ENCODE measurements at places on chromosomes 7 and 10.

- DNase-seq = no peak
Measured at GRCh38 chr7:50496569-50496968, 46.4 kb upstream of the FIGNL1 start.

DNA sequence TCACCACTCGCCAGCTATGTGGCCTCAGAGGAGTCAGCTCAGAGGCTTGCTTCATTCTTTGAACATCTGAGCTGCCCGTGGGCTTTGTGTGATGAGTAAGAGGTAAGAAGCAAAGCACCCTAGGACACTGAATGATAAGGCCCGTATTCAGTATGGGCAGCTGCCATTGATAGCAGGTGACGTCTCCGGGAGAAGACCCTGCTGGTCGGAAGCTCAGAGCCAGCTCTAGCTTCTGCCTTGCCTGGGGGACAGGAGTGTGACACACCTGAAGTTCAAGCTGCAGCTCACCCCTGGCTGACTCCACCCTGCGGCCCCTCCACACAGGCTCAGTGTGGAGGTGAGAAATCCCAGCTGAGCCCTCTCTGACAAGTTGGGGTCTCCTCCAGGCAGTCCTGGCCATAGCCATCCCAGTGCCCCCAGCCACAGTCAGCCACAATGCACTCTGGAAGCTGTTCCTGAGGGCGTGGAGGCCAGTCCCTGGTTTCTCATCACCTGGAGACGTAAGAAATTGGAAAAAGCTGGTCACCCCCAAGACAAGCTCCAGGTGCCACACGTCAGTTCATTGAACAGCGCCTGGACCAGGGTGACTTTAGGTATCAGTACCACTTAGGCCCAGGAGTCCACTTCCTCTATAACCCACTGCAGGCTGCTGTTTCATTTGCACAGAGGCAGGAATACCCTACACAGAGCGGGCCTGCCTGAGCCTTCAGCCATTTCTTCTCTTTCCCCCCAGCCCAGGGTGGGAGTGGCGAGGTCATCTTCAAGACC, 164.9 kb upstream of the RHEB start:
- no peak for DNase-seq

DNA sequence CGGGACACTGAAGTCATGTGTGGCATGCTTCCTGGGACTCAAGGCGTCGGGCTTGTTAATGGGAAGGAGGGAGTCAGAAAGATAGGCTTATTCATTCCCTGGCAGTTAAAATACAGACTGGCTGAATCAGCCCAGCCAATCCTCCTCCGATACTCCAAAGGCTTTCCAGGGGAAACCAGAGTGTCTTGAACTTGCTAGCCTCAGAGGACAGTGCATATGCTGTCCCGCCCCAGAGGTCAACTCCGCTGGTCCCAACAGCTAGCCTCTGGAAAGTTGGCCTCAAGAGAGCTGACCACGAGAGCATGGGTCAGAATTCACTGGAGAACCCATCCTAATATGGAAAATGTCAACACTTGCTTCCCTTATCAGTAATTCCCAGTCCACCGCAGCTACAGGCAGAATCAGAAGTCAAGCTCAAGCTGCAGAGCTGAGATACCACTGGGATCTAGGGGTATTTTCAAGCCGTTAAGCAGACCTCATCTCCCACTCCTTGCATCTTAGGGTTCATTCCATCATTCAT, 43.0 kb downstream of the ELMO1 start:
- DNase-seq = no peak

DNA sequence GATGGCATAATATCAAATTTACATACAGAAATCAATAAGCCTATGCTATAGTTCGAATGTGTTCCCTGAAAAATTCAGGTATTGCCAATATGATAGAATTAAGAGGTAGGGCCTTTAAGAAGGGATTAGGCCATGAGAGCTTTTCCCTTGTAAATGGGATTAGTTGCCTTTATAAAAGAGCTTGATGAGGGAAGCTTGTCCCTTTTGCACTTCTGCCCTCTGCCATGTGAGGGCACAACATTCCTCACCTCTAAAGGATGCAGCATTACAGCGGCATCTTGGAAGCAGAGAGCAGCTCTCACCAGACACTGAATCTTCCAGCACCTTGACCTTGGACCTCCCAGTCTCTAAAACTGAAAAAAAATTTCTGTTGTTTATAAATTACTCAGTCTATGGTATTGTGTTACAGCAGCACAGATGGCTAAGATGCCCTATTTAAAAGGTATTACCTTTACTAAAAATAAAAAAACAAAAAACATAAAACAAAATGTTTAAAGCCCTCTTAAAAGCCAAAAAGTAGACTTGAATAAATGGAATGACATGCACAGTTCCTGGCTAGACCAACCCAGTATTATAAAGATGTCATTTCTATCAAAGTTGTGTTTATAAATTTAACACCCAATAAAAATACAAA, 909.6 kb downstream of the REEP3 start:
- DNase-seq = no peak

DNA sequence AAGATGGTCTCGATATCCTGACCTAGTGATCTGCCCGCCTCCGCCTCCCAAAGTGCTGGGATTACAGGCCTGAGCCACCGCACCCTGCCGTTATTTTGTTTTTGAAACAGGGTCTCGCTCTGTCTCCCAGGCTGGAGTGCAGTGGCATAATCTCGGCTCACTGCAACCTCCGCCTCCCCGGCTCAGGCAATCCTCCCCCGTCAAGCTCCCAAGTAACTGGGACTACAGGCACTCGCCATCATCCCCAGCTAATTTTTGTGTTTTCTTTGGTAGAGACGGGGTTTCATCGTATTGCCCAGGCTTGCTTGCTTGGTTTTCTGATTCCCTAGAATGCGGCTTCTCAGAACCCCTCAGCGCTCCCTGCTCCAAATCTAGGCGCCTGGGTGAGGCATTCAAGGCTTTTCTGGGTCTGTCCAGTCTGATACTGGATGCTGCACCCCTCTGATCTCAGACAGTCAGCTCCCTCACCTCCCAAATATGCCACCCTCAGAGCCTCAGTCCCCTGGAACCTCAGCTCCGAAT, 1.3 kb downstream of the TFR2 start:
- DNase-seq = peak; percentile 64

- no peak for DNase-seq
Measured at GRCh38 chr7:16028636-16029035, 342.2 kb upstream of the MEOX2 start.

- DNase-seq = no peak
Measured at GRCh38 chr7:104530251-104530650, 201.8 kb downstream of the LHFPL3 start.

DNA sequence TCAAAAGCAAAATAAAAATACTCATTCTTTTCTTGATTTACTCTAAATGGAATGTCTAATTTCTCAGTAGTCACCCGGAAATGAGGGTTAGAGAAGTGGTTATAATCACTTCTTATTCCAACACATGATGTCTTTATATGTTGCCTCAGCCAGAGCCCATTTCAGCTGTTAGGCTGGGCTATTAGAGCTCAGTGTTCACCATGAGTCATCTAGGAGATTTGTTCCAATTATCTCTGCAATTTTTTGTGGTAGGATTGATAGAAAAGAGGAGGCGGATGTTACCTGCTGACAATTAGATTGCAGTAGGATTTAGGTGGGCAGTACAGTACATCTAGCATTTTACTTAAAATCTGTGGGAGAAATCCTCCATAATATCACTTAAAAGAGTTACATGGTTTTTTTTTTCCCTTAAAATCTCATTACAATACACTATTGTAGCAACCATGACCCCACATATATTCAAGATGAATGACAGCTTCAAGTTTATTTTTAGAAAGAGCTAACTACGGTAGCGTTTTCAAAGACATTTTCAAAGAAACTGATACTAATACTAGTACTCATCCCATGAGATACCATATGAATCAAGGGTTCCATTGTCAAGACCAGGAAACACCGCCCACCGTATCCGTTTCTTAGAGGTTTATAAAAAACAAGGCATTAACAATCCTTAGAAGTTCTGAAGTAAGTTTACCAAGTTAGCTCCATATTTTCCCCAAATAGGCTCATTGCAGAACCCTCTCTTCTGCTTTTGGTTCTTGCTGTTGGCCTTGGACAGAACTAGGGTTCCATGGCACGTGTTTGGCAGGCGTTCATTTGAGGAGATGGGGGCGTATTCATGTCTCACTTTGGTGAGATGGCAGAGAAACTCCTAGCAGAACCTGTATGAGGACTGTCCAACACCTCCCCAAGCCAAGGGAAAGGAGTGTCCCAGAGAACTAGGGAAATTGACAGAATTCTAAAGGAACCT, 10.4 kb downstream of the CPA2 start:
- DNase-seq = no peak

GRCh38 chr10:7786430-7786829, 1.4 kb downstream of the KIN start:
- no peak for DNase-seq

DNA sequence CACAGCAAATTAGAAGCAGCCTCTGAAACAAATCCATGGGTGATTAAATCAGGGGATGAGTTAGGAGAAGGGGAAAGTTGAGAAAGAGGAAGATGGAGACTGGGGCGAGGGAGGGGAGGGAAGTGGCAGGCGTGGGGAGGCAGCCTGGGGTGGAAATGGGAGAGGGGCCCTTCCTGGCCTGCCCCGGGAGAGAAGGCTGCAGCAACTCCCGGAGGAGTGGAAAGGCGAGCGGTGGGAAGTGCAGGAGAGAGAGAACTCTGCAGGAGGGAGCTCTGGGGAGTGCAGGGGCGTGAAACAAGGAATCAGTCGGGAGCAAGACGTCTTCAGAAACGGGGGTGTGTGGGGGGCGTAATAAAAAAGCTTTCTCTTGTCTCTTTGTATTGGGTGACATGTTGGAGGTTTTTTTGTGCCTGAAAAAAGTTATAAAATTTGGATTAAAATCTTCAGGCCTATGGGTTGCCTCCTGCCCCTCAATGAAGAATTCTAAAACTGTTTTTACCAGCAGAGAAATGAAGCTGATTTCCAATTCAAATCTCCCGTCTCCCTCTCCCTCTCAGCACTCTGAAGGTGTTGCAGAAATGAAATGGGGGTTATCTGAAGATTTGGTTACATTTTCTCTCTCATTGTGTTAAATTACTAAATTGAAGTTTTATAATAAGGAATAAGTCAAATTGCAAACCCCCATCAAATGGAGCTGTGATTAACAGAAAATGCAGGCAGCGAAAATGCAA, 4.7 kb upstream of the UNCX start:
- DNase-seq = no peak

DNA sequence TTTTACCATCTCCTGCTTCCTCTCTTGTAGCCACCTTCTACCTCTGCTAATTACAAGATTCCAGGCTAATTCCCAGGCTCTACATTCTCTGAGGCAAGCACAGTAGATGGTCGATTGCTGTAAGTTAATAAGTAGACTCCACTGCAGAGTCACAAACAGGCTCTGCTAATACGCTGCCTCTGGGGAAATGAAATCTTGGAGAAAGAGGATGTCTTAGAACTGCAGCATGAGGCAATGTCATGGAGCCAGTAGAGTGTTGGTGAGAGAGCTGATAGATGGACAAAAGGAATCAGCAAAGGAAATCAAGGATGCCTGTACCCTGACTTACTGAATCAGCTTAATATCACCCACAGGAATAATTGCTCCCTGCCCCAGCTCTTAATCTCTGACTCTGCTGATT, 1260.3 kb downstream of the XPNPEP1 start:
- no peak for DNase-seq

DNA sequence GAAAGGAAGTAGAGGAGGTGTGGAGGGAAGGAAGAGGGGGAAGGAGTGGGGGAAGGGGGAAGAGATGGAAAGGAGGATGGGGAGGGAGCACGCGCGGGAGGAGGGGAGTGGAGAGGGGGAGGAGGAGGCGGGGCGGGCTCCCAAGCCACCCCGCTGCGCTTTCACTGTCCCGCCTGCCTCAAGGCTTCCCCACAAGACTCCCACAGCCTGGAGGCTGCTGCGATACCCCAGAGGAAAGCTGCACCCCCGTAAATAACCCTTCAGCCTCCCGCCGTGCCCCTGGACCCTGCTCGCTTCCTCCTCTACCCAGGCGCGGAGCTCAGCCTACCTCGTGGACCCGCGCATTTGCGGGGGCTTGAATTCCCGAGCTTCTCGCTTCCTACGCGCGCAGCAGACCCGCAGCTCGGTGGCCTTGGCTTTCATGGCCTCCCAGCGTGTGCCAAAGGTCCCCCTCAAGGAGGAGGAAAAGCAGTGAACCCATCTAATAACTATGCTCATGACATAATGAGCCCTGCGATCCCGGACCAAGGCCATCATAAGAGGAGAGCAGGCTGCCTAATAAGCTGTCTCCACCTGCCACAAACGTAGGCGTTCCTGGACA, at the start of gene C10orf67:
Gene C10orf67, minus strand, starts transcription at position 557 of the 601 bp plus-strand sequence. Its CDS starts 23 bp downstream, at position 534.
- no peak for DNase-seq

- peak; percentile 19 for DNase-seq
Measured at GRCh38 chr10:128078136-128078969, 47.9 kb downstream of the MKI67 start.

DNA sequence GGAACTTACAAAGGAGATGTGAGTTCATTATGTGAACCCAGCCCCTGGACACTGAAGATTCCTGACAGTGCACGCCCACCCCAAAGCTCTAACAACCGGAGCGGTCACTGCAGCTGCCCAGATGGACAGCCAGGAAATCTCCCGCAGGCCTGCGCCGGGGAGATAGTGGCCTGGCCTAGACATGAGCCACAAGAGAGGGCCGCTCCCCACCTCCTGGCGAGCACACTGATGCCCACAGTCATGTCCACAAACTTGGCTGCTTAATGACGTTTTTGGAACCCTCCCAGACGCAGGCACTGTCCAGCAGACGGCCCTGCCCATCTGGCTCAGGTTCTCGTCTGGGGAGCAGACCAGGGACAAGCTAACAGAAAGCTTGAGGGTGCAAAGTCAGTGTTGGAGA, 34.2 kb downstream of the TCERG1L start:
- no peak for DNase-seq

DNA sequence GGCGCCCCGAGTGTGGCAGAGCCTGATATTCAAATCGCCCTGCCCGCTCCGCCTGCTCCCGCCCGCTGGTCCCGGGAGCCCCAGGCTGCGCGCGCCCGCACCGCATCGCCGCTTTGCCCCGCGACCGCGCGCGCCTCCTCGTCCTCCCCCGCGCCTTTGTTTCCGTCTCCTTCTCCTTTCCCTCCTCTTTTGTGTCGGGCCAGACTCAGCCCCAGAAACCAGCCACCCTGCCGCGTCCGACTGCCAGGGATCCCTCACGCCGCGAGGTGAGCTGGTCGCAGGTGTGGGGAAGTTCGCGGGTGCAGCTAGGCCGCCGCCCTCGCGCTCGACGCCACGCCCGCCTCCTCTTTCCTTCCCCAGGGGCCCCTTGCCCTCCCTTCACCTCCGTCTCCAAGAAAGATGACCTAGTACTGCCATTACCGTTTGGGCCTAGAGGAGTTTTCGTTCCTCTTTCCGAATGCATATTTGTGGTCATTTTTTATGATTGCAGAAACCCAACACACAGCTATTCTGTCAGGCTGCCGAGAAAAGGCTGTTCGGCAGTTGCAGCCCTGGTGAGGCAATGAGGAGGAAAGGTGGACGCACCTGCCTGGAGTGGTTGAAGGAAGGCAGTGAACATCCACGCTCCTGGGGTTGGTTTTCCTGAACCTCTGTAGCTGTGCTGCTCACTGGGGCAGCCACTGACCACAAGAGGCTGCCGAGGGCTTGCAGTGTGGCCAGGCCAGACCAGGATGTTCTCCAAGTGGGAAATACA, 107.3 kb downstream of the SNX10 start:
- no peak for DNase-seq

All from hematopoietic multipotent progenitor cell treated with erythropoietin and hydrocortisone succinate and interleukin-3 and kit ligand, for 15 days (in vitro differentiated cells).